Esophagus muscularis mucosa (tissue), 4 donors: ENCODE measurements at places on chromosomes 5 and 9.

DNA sequence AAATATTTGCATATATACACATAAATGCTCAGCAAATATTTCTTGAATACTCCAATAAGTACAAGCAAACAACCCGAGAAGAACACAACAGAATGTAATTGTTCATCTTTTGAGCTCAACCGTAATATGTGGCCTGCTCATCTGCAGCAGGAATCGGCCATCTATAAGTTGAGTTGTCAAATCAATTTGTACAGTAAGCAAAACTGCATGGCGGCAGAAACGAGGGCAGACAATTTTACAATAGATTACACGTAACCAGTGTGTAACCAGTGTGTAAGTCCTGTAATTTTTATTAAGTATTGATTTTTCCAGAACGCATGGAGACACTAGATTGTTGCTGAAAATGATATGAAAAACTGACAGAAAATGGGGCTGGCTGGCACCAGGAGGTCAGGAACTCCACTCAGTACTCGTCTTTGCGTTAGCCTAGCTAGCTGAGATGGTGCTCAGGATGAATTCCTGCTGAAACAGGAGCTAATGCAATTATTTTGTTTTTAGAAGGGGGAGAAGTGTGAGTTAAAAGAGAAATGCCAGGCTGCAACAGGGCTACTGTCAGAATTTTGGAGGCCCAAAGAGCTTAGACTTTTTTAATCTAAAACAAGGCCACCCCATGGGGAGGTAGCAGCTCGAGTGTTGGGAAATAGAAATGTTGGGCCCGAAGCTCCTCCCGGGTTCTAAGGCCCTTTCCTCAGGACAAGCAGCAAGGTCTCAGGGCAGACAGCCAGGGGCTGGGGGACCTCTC is 682 bp downstream of the DHX29 start:
- no peak for DNase-seq

GRCh38 chr5:136212252-136212721 is 19.3 kb upstream of the SMIM32 start:
- DNase-seq = no peak

DNA sequence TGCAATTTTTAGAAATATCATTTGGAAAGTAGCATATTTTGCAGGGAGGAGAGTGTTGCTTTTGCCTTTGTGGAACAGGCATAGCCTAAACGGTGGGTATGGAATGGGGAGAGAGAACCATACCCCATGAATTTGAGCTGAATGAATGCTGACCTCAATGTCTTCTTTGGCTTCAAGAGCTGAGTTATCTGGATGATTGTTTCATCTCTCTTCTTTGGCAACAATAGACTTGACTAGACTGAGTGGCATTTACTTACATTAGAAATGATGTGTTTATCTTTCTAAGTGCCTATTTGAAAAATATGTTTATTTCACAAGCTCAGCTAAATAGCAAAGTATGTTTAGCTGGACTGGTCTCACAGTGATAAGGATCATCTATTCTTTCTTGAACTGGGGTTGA is 42.8 kb downstream of the SPEF2 start:
- DNase-seq = no peak

DNA sequence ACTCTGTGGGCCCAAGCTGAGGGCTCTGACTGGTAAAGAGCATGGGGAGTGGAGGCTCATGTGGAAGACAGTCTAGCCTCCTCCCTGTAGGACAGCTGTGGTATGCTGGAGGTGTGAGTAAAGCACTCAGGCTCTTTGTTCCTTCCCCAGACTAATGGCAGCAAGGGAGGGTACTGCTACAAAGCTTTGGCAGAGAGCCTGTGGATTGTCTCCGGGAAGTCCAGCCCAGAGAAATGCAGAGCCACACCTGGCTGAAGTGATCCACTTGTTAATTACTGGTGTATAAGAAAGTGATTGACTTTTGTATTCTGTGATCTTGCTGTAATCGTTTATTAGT is 161.7 kb downstream of the OXCT1 start:
- no peak for DNase-seq

- DNase-seq = no peak
Measured at GRCh38 chr9:119639287-119639955, 270.2 kb upstream of the BRINP1 start.

DNA sequence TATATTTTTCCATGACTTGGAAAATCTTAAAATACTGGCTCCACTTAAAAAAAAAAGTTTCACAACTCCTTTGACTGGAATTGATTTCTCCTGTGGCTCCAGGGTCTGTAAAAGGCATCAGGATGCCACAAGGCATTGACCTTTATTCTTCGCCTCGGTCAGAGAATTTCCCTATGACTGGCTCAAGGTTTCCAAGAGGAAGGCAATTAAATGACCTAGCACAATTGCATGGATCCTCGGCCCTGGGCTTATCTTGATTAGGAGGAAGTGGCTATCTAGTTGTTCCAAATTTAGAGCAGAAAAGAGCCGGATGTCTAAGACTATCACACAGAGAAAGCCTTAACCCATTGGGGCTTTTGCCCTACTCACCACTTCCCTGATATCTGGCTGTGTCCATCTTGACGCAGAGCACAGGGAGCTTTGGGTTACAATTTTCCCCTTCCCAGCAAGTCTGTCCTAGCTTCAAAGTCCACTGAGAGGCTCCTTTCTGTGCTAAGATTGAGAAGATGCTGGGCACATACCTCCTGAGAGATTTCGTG is 56.9 kb upstream of the COL15A1 start:
- no peak for DNase-seq

DNA sequence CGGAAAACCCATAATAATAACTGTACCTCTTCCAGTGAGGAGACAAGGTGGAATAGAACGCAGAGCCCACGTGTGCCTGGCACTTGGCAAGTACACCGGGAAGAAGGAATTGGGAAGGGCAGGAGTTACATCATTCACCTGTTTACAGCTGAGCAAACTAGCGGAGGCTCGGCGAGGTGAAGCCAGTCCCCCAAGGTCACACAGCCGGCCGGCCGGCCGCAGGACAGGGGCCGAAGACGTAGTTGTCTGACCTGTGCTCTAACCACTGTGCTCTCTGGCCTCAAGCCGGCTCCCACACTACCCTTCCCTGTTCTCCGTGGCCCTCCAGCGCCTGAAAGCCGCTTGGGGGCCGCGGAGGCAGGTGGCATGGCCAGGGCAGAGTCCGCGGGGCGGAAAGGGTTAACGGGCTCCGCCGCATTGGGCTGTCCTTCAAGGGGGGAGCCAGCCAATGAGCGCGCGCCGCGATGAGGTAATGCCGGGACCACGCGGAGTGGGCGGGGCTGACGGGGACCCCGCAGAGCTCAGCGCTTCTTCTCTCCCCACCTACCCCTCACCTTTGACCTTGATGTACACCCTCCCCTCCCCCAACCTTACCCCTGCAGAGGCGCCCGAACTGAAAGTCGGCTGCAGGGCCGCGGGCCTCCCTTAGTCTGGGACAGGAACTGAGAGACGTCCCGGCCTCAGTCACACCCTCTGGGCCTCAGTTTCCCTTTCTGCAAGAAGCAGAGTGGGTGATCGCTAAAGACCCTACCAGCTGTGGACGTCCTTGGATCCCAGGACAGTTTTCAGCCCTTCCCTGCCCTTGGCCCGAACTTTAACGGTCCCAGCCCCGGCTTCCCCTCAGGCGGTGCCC is 125.1 kb downstream of the C9orf50 start:
- DNase-seq = peak; percentile 97

GRCh38 chr5:42611437-42611836 is 145.2 kb upstream of the CCDC152 start:
- no peak for DNase-seq

DNA sequence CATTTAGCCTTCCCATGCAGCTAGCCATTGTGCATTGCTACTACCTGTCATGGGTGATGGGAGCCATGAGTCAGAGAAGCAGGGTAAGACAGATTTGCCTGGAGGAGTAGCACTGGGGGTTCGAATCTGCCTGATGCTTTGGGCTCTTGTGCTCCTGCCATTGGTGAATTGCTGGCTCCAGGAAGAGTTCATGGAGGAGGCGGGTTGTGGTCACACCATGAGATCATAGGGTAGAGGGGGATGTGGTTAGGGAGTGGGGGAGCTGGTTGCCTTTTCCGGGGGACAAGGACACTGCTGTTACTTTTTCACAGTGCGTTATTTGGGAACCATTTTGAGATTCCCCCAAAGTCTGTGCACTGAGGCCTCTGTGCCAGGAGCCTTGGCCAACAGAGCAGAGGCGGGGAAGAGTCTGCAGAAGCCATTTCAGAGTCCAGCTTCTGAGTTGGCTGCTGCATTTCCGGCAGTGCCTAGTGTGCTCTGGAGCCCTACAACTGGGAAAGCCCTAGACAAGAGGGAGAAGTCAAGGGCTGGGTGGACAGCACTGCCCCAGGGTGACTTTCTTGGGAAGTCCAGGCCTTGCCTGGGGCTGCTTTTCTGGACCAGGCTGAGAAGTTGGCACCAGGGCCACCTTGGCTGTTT is 6.2 kb downstream of the ANGPTL2 start:
- DNase-seq = no peak

DNA sequence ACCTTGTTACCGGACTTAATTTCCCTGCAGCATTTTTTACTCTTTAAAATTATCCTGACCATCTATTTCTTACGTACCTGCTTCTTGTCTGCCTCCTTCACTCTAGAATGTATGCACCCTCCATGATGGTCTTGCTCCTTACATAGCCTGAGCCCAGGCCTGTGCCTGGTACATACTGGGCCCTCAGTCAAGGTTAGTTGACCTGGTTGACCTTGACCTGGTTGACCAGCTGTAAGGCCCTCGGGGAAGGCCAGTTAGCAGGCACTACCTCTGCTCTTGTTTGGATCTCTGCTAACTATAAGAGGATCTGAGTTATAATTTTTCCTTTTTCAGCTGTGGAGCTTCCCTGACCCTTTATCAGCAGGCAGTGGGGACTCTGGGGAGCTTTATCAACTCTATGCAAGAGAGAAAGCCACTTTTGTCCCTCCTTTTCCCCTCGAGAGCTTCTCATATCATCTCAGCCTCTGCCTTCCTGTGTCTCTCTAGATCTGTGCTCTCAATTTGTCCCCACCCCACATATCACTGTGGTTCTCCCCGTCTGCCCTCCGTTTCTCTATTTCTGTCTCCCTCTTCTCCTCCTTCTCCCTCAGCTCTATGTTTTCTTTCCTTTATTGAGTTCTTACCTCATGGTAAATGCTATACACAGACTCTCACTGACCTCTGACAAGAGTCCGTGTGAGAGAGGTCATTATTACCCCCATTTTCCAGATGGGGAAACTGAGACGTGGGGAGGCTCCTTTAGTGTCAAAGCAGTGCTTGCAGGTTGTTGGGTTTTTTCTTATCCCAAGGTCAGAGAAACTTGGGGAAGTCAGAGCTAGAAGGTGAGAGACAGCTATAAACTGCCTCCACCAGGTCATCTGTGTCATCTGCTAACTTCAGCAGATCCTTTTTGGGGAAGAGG is 28.6 kb downstream of the SPRY4 start:
- no peak for DNase-seq

DNA sequence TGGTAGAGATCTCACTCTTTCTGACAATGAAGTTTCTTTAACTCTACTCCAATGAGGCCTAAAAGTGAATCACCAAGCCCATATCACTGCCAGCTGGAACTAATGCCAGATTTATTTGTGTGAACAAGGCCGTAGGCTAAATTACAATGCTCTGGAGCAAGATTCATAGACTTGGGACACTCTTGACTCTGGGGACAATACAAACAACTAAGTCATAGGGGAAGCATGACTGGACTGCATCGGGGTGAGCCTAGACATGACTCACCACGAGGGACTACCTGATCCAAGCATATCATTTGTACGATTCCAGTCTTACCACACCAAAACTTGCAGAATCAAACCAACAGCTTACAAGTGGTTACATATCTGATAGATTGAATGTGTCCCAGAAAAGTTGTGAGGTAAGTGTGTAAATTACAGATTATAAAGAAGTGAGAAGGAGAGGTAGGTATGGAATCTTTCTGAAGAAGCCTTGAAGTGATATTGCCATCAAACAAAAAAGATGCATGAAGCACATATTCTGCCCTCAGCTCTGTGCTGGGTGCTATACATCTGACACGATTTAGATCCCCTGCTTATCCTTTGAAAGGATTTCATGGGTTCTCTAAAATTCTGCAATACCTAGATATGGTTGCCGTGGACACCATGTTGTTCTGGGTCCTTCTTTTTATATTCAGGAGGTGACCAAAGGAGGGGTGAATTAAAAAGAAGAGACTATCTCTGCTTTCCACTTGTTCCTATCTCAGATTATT is 199.3 kb upstream of the PDE4D start:
- DNase-seq = no peak

- no peak for DNase-seq
Measured at GRCh38 chr9:91433180-91433579, 9.5 kb upstream of the NFIL3 start.

- no peak for DNase-seq
Measured at GRCh38 chr5:168085261-168086031, 206.0 kb upstream of the WWC1 start.

DNA sequence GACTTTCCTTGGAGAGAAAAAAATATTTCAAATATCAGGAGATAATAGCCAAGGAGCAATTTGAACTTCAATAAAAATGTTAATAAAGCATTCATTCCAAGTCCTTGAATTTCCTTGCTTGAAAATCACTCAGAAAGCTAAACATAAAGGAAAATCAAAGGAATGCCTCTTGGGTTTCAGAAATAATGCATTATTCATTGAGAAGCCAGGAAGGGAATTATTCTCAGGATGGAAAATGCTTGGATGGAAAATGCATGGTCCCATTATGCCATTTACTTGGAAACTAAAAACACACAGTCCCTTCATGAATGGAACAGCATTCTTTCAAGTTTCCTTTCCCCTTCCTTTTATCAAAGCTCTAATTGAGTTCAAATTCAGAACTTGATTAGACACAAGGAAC is 160.9 kb downstream of the LPAR1 start:
- no peak for DNase-seq

DNA sequence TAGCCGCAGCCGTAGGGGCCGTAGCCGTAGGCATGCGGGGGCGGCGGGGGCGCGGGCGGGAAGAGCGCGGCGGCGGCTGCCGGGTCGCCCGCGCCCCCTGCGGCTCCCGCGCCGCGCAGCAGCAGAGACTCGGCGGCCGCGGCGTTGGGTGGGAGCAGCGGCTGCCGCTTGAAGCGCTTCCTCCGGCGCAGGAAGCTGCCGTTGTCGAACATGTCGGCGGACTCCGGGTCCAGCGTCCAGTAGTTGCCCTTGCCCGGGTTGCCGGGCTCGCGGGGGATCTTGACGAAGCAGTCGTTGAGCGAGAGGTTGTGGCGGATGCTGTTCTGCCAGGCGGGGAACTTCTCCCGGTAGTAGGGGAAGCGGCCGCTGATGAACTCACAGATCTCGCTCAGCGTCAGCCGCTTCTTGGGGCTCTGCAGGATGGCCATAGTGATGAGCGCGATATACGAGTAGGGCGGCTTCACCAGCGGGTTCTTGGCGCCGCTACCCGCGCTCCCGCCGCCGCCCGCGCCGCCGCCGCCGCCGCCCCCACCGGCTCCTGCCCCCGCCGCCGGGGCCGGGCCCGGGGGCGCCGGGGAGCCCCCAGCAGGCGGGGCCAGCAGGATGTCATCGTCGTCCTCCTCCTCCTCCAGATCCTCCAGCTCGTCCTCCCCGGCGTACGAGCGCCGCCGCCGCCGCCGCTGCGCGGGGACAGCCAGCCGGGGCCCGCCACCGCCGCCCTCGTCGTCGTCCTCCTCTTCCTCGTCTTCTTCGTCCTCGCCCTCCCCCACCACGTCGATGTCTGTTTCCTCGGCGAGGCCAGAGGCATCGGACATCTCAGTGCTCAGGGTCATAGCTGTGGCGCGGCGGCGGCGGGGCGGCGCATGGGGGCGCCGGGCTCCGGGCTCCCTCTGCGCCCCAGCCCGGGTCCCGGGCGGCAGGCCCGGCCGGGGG is 781 bp downstream of the FOXD1 start:
- peak; percentile 91 for DNase-seq

- DNase-seq = no peak
Measured at GRCh38 chr5:41793141-41793770, 77.0 kb downstream of the OXCT1 start.
